ENCODE measurements at places on chromosomes 12 and 14. TPM values are rescaled to one million over a fixed set of nuclear protein-coding genes. Genes with fewer than 3 reads are reported as not detected.

Gene IFI27L1
- total RNA-seq, result 6.7 TPM

Gene SERPINA10
- total RNA-seq, result not detected

Gene TMCC3
- total RNA-seq, result 8.3 TPM

DNA sequence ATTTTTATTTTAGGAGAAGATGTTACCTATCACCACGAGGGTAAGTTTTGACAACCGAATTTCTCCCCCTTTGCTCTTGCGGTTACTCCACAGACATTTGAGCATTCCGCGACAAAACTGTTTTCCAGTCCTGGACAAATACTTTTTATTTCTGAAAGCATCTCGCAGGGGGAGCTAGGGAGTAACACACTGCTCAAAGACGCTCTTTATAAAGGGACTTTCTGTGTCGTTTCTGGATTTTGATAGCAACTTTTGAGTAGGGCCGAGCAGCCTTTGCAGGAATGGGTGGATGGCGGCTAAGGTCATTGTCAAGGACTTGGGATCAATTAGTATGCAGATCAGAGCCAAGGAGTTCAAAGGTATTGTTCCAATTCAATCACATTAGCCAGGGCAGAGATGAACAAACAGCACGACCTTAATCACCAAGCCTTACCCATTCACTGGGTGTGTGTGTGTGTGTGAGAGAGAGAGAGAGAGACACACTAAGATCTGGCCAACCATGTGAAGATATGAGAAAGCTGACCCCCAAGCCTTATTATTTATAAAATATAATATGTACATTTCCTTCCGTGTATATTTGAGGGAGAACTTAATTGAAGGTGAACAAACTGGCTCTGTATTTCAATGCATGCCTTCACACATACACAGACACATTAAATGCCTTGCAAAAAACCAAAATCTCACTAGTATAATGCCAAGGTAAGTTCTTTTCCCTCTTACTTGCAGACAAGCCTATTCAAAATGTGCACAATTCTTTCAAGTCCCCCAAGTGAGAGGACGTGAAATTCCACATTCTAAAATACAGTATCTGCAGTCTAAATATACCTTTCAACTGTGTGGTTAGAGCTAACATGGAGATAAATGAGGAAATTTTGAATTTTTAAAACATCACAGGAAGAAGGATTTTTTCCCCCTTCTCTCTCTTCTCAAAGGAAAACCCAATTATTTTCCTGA lies 613.8 kb downstream of the VRK1 start:
- DNase-seq, result no peak
